ENCODE measurements at places on chromosomes 13 and 19.

DNA sequence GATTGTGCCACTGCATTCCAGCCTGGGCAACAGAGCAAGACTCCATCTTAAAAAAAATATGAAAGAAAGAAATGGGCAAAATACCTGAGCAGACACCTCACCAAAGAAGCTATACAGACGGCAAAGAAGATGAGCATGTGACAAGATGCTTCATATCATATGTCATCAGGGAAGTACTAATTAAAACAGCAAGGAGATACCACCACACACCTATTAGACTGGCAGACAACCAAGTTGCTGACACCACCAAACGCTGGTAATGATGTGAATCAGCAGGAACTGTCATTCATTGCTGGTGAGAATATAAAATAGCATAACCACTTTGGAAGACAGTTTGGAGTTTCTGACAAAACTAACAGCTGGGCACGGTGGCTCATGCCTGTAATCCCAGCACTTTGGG lies 11.5 kb upstream of the TFDP1 start:
- DNase-seq, result no peak

GRCh38 chr19:1606138-1606651 lies 933 bp upstream of the UQCR11 start:
- DNase-seq, result no peak

- no peak for DNase-seq
Observed at GRCh38 chr13:53442979-53443378, 414.4 kb downstream of the OLFM4 start.

GRCh38 chr19:3207461-3208242 lies 16.8 kb upstream of the CELF5 start:
- DNase-seq, result no peak

- DNase-seq, result no peak
Observed at GRCh38 chr13:98155475-98156109, 12.7 kb downstream of the FARP1 start.

GRCh38 chr13:40211586-40211968 lies 454.9 kb downstream of the FOXO1 start:
- no peak for DNase-seq

DNA sequence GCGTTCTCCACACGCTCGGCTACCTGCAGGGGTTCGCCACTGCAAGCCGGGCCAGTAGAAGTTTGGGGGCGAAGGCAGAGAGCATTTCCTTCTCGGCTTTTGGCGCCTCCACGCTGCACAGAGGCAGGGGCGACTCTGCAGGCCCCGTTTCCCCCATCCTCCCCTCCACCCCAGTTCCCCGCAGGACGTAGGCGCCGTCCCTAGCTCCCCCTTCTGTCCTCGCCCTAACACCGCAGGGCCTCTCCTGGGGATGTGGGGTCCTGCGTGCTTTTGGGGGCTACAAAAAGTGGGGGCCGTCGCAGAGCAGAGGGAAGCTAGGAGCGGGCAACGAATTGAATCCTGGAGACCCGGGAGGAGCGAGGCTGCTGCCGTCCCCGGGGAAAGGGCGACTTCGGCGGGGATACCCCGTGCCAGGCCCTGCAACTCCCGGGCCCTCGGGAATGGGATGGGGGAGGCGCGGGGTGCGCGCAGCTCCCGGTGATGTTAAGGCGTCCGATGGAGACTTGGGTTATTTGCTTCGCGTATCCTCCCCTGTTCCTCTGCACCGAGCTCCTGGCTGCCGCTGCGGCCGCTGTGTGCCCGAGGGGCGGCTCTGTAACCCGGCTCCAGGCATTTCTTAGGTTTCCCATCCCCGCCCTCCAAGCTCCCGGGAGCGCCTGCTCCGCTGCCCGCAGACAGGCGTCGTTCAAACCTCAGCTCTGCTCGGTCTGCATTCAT lies 255.9 kb upstream of the SOX21 start:
- no peak for DNase-seq

DNA sequence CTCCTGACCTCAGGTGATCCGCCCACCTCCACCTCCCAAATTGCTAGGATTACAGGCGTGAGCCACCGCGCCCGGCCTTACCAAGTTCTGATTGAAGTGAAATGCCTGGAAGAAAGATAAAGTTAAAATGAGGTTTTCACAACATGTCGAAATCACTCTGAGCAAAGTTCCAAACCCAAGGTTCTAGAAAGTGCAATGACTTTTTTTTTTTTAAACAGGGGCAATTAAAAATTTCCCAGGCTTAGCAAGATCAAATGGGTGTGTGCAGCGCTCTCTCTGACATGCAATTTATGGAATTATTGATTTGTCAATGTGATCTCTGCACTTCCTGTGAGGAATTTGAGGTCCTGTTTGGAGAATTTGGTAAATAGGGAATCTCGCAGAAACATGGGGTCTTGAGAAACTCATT lies 12.8 kb upstream of the MAP2K2 start:
- no peak for DNase-seq

- DNase-seq, result no peak
Observed at GRCh38 chr13:114035583-114036531, 62.0 kb upstream of the C13orf46 start.

DNA sequence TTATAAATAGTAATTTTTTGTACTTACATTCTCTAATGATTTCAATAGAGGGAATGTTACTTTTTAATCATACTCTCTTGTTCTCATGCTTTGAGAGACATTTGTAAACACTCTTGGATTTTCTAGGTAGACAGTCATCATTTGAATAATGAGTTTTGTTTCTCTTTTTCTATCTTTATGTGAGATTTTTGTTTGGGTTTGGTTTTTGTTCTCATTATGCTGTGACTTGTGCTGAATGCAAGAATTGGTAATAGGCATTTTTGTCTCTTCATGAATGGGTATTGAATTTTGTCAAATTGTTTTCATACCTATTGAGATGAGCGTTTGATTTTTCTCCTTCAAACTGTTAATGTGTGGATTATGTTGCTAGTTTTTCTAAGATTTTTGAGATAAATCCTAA lies 56.8 kb upstream of the GPR183 start:
- no peak for DNase-seq

GRCh38 chr19:33413868-33414666 lies 40.6 kb downstream of the CEBPG start:
- no peak for DNase-seq

- no peak for DNase-seq
Observed at GRCh38 chr19:14115756-14116155, 1.8 kb downstream of the PRKACA start.

DNA sequence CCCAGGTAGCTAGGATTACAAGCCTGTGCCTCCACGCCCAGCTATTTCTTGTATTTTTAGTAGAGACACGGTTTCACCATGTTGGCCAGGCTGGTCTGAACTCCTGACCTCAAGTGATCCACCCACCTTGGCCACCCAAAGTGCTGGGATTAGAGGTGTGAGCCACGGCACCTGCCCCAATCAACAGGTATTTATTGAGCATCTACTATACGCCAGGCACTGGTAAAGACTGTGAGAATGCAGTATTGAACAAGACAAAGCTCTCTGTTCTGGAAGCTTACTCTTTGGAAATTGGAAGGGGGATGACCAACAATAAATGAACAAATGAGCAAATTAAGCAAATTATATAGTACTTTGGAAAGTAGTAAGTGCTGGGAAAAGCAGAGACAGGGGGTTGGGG lies 21.4 kb upstream of the ERCC1 start:
- DNase-seq, result no peak

- peak; percentile 95 for DNase-seq
Observed at GRCh38 chr13:41019011-41019487, at the start of gene ELF1. TSS of gene ELF1 (minus strand) at chr13:41019316. CDS start at chr13:40982054, 37,262 bp downstream.

- no peak for DNase-seq
Observed at GRCh38 chr19:27780367-27781075, 1432.4 kb downstream of the UQCRFS1 start.

- DNase-seq, result peak; percentile 61
Observed at GRCh38 chr13:23558675-23559536, 11.3 kb upstream of the TNFRSF19 start.

DNA sequence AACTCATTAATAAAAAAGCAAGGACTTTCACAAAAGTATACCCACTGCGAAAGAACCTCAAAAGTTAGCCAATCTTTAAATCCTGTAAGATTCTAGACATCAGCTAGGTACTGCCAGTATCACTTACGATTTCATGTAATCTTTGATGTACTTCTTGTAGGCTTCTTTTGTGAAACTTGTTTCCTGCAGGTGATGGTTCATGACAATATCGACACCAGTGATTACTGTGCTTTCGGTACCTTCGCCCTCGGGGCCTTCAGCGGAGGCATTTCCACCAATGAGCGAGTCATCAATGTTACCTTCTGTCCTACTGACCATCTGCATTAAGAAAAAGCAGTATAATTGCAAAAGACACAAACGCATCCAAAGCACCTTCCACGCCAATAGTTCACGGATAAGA lies 1.1 kb downstream of the TPT1 start:
- DNase-seq, result peak; percentile 46

- DNase-seq, result no peak
Observed at GRCh38 chr19:51593138-51593890, 22.2 kb downstream of the ZNF175 start.

DNA sequence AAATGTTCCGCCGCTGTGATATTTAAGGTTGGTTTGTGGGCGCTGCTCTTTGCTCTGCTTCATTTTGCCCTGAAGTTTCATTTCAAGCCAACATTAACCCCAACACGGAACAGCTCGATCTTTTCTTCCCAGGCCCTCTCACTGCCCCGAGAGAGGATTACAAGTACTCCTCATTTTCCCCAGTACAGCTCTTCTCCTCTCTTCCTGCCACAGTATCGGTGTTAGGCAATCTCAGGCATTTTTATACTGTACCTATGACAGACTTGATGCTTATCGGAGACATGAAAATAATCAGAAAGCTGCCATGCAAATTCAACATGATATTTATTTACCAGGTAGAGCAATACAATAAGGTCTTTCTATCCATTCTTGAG lies 1.3 kb upstream of the EDNRB start:
- DNase-seq, result no peak

DNA sequence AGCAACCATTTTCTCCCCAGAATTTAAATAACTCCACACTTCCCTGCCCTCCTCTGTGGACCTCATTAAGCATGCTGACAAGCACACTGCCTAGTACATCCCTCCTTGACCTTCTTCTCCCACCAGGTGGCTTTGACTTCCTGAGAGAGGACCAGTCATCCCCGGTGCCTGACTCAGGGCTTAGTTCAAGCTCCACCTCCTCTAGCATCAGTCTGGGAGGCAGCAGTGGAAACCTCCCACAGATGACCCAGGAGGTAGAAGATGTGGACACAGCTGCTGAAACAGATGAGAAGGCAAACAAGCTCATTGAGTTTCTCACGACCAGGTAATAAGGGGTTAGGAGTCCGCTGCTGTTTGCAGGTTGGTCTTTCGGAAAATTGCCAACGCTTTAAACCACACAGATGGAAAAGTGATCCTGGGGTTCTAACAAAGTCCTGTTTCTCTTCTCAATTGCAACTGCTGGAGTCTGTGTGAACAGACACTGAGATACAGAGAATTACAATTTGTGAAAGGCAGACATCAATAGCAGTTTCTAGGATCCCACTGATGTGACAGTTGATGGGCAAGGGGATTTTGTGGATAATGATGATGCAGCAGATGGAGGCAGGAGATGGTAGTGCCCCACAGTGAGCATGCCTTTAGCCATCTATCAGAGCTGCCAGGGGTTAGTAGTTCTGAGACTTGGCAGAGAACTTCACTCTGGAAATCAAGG lies 86.7 kb downstream of the ZAR1L start:
- DNase-seq, result no peak

DNA sequence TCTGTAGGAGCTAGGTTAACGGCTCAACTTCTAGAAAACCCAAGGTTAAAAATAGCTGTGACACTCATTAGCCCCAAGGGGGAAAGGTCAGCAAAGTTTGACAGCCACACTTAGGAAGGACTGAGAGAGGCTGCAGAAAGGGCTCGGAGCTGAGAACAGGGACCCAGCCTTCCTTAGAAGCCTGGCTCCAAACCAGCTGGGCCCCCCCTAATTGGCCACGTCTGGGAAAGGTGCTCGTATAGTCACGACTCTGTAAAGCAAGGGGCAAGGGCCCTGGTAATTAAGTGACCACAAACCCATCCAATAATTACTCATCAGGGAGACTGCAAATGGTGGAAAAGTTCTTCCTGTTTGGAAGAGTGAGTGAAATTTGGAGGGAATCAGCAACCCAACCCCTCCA lies 90.5 kb downstream of the RNASEH2B start:
- no peak for DNase-seq

DNA sequence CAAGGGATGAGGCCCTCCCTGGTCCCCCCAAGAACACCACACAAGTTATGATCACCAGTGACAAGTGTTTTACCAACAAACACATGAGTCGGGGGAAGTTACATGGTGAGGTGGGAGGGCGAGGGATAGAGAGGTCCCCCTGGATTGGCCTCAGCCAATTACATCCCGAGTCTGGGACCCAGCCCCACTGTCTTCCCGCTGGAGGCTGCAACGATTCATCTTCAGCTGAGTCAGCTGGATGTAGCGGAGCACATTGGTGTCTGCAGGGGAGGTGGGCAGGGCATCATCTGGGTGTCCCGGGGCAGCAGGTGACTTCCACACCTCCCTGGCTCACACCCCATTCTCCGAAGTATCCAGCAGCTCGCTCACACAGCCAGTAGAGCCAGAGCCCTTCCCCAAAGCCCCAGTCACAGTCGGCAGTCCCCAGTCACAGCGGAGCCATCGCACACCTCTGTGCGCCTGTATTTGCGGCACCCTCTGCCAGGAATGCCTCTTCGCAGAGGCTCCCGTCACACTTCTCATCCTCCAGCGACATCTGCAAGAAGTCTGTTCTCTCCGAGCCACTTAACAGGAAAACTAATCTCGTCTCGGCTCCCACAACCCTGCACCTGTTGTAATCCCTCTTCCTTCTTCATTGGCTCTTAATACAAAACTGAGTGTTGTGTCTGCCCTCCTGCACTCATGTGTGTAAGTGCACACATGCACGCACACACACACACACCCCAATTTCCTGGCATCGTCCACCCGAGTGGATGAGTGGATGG lies 2.0 kb downstream of the TTC9B start:
- DNase-seq, result no peak

DNA sequence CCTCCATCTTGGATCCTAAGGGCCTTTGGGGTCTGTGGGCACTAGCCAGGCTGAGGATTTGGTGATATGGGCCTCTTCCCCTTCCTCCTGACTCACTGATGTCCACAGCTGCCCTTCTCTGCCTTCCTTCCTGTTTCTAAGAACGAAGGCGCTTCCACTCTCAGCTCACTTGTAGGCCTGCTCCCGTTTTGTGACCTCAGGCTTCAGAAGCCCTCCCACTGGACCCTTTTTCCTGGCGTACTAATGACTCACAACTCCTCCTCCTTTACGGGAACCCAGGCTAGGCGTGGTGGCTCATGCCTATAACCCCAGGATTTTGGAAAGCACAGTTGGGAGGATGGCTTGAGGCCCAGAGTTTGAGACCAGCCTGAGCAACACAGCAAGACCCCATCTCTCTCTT lies 55.6 kb downstream of the TMED1 start:
- DNase-seq, result no peak

DNA sequence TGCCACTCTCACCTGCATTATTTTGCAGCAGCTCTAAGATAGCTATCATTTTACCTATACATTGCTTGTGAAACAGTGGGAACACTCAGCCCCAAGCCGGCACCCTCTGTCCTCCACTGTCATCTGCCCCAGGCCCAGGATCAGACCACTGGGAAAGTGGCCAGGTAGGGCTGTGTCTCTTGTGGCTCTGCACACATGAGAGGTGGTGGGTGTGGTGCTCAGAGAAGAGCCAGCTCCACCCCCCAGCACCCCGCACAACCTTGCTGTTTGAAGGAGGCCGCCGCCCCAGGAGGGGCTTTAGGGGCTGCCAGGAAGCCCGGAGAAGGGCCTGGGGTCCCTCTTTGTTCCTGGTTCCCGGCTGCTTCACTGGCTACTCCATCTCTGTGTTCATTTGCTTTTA lies 26.6 kb downstream of the PPP1R37 start:
- DNase-seq, result no peak

Measured in GM12865 (cell line).